Calu3 (cell line): ENCODE measurements at places on chromosomes 12 and 14. TPM values are rescaled to one million over a fixed set of nuclear protein-coding genes. Genes with fewer than 3 reads are reported as not detected.

Gene DPPA3
- total RNA-seq = not detected in 2 replicates

Gene CLEC6A
- not detected in 2 replicates for total RNA-seq

Gene NFKBIA
- 111 TPM in 2 replicates for total RNA-seq

Gene BATF
- 1.4 and 2.2 TPM in 2 replicates for total RNA-seq

Gene SLC38A4
- 1.5 and 3.1 TPM in 2 replicates for total RNA-seq

Gene KLHL33
- not detected in 2 replicates for total RNA-seq

Gene CYP46A1
- total RNA-seq = not detected in 2 replicates

Gene DCP1B
- 6.3 and 8.6 TPM in 2 replicates for total RNA-seq

DNA sequence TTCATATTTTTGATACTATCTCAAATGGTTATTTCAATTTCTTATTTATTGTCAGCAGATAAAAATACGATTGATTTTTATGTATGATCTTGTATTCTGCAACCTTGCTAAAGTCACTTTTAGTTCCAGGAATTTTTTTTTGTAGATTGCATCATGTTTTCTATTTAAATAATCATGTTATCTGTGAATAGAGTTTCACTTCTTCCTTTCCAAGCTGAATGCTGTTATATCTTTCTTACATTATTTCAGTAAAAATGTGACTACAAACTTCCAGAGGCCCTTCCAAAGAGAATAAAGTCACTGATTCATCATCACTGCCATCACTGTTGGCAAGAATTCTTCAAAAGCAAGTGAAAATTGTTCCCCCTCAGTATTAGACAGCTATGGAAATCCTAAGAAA lies 104.7 kb upstream of the RAP1B start:
- no peak overlapping the region for H3K4me3 ChIP-seq
- DNase-seq = no peak
- H3K4me1 ChIP-seq = no peaks in the 10 kb centered on the region

DNA sequence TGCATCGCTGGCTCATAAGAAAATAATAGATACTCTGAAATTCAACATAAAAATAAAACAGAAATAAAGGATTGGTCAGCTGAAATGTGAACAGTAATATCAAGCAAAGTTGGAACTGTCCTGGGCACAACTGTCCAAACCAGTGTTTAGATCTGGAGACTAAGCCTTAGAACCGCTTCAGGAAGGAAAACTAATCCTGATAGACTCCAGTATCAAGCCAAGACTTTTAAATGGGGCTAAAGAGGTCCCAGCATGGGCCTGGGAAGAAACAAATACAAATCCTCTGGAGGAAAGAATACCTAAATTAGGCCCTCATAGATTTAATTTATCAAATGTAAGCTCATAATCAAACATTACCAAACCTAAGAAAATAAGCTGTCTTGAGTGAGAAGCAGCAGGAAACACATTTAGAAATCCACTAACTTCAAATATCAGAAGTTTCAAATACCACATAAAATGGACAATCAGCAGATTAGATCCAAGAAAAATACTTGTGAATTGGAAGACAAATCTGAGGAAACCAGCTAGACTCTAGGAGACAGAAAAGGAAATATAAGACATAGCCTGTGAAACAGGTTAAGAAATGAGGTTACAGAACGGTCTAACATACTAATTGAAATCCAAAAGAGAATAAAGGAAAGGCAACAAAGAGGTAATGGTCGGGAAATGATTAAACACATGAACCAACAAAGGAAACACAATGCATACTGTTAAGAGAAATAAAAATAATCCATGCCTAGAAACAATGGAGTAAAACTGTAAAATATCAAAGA lies 27.6 kb downstream of the SCAF11 start:
- H3K27me3 ChIP-seq = no peaks in the 10 kb centered on the region
- no peak overlapping the region for H3K27ac ChIP-seq
- H3K4me1 ChIP-seq = peaks cover 15% of the 10 kb centered on the region
- DNase-seq = no peak

GRCh38 chr12:52346593-52346992 lies 20.7 kb downstream of the KRT85 start:
- no peak overlapping the region for H3K4me3 ChIP-seq
- no peaks in the 10 kb centered on the region for H3K27me3 ChIP-seq
- H3K4me1 ChIP-seq = peaks cover 28% of the 10 kb centered on the region
- peaks cover 6% of the 10 kb centered on the region for H3K36me3 ChIP-seq
- no peak overlapping the region for H3K27ac ChIP-seq

DNA sequence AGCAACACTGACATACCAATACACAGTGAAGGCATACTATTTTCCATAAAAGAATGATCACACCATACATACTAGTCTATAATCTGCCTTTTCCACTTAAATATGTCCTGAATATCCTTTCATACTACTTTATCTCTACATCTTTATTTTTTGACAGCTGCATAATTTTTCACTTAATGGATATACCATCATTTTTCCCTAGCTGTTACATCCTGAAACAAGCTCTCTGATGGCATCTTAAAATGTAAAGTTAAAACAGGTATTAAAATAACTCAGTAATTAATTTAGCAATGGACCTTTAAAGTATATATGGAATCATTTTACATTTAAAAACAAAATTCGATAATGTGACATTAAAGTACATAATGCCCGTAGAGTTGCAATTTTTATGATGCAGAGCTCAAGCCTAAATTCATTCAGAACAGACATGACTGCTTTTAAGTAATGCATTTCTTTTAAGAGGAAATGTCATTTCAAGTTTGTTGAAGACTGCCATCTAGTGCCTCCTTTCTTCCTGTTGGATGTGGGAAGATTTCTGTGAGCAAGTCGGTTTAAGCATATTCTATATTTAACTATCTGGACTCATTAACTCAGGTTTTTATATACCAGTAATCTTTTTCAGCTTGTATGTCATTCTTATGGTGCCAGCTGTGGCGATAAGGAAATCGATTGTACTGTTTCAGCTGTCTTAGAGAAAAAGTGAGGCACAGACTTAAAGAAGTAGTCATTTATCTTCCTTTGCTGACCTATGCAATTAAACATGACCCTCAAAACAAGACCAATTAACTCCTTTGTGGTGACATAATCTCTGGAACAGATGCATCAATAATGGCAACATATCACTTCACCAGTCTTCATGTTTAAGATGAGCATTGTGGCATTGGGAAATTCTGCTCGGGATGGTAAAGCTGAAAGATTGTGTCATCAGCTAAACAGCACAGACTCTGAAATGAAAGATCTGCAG lies 20.3 kb downstream of the PRICKLE1 start:
- H3K4me1 ChIP-seq = peaks cover 12% of the 10 kb centered on the region
- no peaks in the 10 kb centered on the region for H3K27me3 ChIP-seq
- no peaks in the 10 kb centered on the region for H3K36me3 ChIP-seq
- no peak overlapping the region for H3K4me3 ChIP-seq
- DNase-seq = no peak

DNA sequence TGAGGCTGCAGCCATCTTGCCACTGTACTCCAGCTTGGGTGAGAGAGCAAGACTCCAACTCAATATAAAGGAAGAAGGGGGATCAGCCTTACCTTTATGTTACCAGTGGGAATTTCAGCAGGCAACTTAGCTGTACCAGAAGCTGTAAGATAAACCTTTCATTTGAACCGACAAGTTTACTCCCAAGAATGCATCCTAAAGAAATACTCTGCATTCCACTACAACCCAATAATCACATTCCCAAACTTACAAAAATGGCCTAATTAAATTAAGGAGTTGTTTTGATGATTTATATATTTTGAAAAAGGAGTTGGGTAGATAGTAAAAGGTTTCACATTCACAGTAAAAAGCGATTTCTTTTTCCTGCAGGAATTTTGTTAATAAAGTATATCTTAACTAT lies 241.4 kb downstream of the TTC8 start:
- no peak overlapping the region for H3K4me3 ChIP-seq
- no peaks in the 10 kb centered on the region for H3K36me3 ChIP-seq
- DNase-seq = no peak
- H3K27me3 ChIP-seq = no peaks in the 10 kb centered on the region

DNA sequence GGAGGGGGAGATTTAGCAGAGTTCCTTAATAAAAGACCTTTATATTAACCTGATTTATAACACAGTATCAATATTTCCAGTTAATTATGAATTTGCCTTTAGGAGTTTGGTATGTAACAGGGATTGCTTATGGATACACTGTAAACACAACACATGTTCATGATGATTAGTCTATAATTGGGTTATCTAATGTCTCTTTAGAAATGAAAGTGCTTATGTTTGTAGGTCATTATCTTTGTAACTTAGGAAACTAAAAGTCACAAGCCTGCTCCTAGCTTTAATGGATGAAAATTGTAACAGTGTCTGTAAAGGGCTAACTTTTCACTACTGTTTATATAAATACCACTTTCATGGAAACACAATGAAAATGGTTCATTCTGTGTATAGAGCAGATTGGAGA lies 9.4 kb downstream of the PDE3A start:
- DNase-seq = no peak
- no peak overlapping the region for H3K4me3 ChIP-seq
- peaks cover 33% of the 10 kb centered on the region for H3K4me1 ChIP-seq
- no peaks in the 10 kb centered on the region for H3K36me3 ChIP-seq
- no peaks in the 10 kb centered on the region for H3K27me3 ChIP-seq

DNA sequence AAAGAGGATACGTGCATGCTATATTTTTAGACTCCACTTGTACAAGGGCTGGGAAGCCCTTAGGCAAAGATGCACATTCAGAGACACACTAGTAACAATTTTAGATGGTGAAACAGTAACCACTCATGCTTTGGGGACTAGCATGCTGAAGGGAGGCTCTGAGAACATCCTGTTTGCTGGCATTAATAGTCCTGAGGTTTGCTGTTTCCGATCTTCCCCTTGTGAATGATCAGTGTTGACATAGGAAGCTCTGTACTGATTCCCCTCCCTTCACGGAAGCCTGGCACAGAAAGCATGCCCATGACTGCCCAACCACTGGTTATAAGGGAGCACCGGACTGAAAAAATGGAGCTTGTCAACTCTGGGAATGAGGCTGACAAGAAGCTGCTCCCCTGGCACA lies 164.6 kb downstream of the GCH1 start:
- H3K36me3 ChIP-seq = no peaks in the 10 kb centered on the region
- H3K4me1 ChIP-seq = no peaks in the 10 kb centered on the region
- H3K27me3 ChIP-seq = no peaks in the 10 kb centered on the region
- H3K4me3 ChIP-seq = no peak overlapping the region

GRCh38 chr14:92625213-92625612 lies 111.6 kb downstream of the RIN3 start:
- peaks cover 16% of the 10 kb centered on the region for H3K4me1 ChIP-seq
- H3K27ac ChIP-seq = no peak overlapping the region
- H3K4me3 ChIP-seq = no peak overlapping the region
- no peaks in the 10 kb centered on the region for H3K36me3 ChIP-seq
- DNase-seq = no peak
- H3K27me3 ChIP-seq = no peaks in the 10 kb centered on the region

DNA sequence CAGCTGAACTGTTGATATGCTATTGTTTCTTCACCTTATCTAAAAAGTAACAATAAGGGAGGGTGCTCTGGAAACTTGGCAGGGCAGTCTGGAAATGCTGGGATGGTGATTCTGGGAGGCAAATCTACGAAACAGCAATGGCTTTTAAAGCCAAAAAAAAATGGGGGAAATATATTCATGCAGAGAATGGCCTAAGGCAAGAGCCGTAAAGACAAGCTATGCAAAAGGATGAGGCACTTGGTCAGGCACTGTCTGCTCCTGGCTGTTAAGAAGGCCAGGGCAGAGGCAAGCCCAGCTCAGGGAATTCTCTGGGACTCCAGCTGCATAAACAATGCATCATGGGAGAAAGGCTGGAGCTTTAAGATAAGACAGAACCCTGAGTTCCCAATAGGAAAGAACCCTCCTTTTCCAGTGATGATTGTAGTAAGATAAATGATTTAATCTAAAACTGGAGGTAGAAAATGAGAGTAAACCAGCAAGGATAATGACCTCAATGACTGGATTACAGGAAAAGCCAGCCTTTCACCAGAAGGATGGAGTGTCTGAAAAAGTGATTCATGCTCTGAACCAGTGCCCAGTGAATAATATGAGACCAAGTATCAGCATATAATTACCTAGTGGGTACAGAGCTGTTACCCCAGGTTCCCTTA lies 46.0 kb downstream of the ITPR2 start:
- no peaks in the 10 kb centered on the region for H3K4me1 ChIP-seq
- no peaks in the 10 kb centered on the region for H3K36me3 ChIP-seq
- H3K4me3 ChIP-seq = no peak overlapping the region
- H3K27ac ChIP-seq = no peak overlapping the region
- peaks cover 35% of the 10 kb centered on the region for H3K27me3 ChIP-seq

DNA sequence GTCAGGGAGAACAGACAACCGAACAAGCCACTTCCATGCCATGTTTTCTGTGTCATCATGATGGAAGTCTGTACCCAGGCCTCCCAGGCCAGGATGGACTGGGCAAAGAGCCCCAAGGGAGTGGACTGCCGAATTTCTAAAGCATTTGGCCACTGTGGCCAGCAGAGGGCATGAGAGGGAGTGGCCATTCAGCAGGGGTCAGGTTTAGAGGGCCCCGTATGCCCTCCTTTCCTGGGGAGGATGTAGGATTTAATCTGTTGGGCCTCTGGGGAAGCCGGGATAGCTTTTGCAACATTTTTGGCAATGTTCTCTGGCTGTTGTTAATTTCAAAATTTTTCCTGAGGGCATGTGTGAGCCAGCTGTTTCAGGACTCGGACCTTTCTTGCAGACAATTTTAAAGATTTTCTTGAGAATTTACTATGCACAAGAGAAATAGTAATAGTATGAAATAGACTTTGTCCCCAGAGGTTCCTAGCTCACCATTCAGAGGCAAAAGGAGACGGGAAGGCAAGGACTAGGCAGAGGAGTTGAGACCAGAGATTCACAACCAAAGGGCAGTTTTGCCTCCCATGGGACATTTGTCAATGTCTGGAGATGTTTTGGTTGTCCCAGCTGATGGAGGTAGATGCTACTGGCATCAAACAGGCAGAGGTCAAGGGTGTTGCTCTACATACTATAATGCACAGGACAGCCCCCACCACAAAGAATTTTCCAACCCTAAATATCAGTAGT lies 18.0 kb downstream of the ACACB start:
- no peak overlapping the region for H3K27ac ChIP-seq
- peaks cover 52% of the 10 kb centered on the region for H3K27me3 ChIP-seq
- no peak overlapping the region for H3K4me3 ChIP-seq
- no peaks in the 10 kb centered on the region for H3K36me3 ChIP-seq
- DNase-seq = peak; percentile 51

- no peak overlapping the region for H3K27ac ChIP-seq
- H3K27me3 ChIP-seq = no peaks in the 10 kb centered on the region
- H3K4me3 ChIP-seq = no peak overlapping the region
- no peak for DNase-seq
- no peaks in the 10 kb centered on the region for H3K4me1 ChIP-seq
- H3K36me3 ChIP-seq = peaks cover 15% of the 10 kb centered on the region
These were observed 6.2 kb downstream of the SLC39A5 start for GRCh38 chr12:56236091-56236490.
